ENCODE measurements at places on chromosomes 7 and 10.

GRCh38 chr7:131302446-131302845, 25.2 kb upstream of the MKLN1 start:
- DNase-seq, result no peak

- DNase-seq, result no peak
These were observed 20.3 kb upstream of the NFKB2 start for GRCh38 chr10:102375250-102375649.

- no peak for DNase-seq
These were observed 203.2 kb upstream of the PPP2R2D start for GRCh38 chr10:131697476-131698128.

GRCh38 chr7:90661290-90662151, 65.4 kb downstream of the CDK14 start:
- DNase-seq, result no peak

DNA sequence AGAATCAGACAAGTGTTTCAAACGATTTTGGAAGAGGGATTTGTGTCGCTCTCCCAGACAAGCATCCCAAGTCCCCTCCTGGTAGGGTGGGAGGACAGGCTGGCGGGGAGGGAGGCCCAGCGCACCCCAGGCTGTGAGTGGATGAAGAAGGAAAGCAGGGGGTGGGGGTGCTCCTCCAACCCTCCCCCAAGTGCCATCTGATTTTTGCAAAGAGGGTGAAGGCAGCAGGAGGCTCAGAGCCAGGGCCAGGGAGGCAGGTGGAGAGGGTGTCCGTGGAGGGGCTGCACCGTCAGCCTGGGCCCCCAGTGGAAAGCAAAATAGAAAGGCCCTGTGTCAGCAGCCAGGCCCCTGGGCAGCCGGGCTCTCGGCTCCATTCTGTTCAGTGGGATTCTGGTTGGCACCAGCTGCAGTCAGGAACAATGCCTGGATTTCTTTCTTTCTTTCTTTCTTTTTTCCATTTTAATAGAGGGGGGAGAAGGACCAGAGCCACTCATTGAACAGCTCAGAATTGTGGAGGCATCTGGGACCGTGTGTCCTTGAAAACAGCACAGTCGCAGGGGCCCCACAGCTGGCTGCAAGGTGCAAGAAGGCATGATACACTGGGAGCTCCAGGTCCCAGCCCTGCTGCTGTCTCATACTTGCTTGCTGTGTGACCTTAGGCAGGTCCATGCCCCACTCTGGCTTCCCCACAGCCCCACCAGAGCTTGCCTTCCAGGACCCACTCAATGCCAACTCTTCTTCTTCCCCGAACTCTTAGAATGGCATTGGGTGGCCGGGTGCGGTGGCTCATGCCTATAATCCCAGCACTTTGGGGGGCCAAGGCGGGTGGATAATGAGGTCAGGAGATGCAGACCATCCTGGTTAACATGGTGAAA, 7.1 kb upstream of the ZMIZ1 start:
- DNase-seq, result no peak

- no peak for DNase-seq
These were observed 74.8 kb upstream of the ASAH2 start for GRCh38 chr10:50326172-50326555.

- DNase-seq, result no peak
These were observed 28.5 kb downstream of the DNAJB9 start for GRCh38 chr7:108598153-108598552.

DNA sequence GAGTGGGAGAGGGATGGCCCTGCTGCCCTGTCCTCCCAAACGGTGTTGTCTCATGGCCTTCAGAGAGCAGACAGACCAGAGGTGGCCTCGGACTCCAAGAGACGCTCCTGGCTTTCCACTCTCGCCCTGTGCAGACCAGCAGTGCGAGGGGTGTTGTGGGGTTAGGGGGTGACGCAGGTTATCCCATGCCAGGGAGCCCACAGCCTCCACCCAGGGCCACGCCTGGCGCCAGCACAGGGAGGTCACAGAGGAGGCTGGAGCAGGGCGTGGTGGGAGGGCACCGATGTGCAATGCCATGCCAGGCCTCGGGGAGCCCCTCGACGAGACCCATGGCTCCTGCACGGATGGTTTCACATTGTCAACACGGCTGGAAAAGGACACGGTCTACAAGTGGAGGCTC, 52.1 kb downstream of the INPP5A start:
- DNase-seq, result no peak

GRCh38 chr7:17411922-17412321, 113.5 kb downstream of the AHR start:
- DNase-seq, result no peak

- DNase-seq, result no peak
These were observed 285.1 kb downstream of the ZEB1 start for GRCh38 chr10:31604096-31604495.

DNA sequence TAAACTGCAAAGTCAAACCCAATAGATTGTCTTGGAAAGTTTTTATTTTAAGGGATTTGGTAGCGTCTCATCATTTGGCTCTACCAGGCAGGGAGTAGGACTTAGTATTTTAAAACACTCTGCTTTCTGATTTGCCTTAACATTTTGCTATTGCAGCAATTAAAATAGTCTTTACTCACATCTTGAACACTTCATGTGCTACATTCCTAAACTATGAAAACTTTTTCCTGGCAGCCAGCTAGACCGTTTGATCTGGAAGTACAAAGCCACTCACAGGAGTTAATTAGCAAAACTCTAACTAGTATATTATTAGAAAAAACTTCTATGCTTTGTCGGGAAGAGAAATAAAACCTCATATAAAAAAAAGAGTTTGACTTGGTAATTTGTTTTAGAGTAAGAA, 111.4 kb downstream of the TFPI2 start:
- no peak for DNase-seq

- no peak for DNase-seq
These were observed 109.0 kb upstream of the ELMO1 start for GRCh38 chr7:37557571-37558209.

DNA sequence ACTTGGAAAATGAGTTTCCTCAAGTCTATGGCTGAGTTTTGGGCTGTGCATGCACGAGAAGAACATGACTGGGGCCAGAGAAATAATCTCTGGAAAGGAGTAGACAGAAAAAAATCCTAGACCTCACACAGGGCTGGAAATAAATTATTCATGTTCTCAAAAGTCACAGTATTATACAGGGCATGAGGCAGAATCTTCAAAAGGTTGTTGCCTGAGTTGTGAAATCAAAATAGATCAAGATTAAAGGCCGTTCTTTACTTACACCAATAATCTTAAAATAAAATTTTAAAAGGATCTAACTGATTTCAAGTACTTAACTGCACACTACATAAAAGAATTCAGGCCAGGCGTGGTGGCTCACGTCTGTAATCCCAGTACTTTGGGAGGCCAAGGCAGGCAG, 14.1 kb upstream of the CREM start:
- no peak for DNase-seq

GRCh38 chr10:33802566-33802965, 468.1 kb upstream of the NRP1 start:
- DNase-seq, result no peak

GRCh38 chr7:74407958-74408357, 45.7 kb upstream of the GTF2IRD1 start:
- no peak for DNase-seq

DNA sequence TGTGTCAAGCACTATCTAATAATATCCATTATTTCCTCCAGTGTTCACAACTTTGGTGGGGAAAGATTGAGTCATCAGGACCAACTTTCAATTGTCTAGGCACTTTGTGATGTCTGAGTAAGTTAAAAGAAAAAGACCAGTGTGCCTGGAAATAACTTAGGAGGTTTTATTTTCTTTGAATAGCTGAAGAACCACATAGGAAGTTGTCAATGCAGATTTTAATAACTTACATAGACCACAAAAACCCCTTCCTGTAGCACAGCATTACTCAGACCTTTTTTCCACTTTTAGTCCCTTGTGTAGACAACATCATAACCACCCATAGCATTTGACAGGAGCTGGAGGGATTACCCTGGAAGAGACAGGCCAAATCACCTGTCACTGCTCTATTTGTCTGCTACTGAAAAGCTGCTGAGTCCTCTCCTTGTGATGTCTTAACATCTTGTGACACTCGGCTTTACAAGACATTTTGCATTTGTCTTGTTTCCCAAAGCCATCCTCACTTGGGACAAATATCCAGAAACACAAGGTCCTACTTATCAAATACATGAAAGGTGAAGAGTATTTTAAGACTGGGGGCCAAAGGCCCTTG, 241.5 kb upstream of the PTER start:
- DNase-seq, result no peak

GRCh38 chr7:74672343-74672915, 14.9 kb downstream of the GTF2I start:
- DNase-seq, result no peak

- DNase-seq, result no peak
These were observed 135.1 kb upstream of the GHITM start for GRCh38 chr10:84004221-84004620.

GRCh38 chr10:51231754-51232153, 157.5 kb downstream of the PRKG1 start:
- DNase-seq, result no peak

DNA sequence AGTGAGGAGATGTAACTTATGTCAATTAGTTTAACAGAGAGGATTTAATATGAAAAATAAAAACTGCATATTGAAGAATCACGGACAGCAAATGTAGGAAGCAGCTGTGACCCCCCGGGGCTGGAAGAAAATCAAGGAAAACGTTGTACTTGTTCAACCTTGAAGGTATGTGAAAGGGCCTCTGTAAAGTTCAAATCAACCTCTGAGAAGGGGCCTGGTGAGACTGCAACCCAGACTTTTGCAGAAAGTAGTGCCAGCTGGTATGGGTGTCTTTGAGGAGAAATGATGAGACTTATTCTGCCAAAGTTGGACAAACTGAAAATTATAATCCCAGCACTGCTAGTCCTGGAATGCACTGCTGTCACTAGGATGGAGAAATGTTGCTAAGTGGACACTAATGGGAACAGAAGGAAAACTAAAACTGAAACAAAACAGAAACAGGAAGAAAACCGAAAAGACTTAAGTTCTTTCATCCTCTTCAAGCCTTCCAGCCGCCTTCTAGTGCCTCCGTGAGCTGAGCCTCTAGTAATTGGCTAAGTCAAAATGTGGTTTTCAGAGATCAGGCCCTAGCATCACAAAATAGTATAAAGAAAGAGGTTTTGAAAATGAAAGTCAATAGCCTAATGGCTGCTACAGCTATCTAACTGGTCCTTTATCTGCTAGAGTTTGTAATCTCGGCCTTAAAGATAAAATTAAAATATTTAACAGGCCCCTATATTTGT, 253.7 kb upstream of the SORCS1 start:
- no peak for DNase-seq

DNA sequence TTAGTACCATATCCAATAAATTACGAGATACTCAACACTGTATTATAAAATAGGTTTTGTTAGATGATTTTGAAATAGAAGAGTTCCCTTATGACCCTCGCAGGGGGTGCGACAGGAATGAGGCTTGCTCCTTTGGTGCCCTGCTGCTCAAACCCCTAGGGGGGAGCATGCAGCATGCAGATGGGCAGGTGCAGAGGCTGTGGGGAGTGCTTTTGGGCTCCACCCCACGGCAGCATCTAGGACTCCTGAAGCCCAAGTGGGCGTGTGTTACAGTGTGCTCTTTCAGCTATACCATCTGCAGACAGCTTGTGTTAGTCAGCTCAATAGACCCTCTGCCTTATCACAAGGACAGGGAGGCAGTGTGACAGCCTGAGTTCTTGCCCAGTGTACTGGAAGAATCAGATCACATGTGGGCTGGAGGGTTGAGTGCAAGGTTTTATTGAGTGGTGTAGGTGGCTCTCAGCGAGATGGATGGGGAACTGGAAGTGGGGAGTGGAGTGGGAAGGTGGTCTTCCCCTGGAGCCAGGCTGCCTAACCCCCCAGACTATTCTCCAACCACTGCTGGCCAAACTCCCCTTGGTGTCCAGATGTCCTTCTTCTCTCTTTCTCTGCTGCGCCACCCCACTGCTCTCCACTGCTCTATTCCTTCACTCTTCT, 3.1 kb upstream of the MRC1 start:
- DNase-seq, result no peak

DNA sequence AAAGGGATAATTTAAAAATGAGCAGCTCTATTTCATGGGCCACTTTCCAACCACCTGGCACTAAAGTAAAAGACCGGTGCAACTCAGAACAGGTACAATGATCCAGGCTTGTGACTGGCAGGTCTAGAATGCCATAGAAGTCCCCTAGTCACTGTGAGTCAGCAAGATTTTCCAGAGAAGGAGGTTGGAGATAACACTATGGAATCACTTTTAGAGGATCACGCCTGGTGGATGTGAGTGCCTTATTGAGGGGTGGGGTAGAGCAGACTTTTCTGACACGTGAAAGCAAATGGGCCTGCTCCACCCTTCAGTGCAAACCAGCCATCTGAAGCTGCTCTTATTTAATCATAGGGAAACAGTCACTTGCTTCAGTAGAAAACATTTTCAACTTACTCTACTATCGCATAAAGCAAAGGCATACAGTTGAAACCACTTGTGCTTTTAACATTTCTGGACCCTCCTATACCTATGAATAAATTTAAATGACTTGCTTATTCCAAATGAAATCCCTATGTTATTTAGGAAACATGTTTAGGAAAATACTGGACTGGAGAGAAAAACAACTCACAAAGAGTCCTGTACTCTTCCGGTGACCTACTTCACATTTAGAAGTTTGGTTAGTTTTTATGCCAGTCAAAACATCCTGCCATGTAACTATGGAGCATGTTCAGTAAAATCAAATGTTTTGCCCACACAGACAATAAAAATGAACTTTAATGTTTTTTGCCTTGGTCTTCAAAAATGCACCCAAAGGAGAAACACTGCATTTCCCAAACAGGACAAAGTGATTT, 21.5 kb upstream of the AKR1C1 start:
- no peak for DNase-seq

DNA sequence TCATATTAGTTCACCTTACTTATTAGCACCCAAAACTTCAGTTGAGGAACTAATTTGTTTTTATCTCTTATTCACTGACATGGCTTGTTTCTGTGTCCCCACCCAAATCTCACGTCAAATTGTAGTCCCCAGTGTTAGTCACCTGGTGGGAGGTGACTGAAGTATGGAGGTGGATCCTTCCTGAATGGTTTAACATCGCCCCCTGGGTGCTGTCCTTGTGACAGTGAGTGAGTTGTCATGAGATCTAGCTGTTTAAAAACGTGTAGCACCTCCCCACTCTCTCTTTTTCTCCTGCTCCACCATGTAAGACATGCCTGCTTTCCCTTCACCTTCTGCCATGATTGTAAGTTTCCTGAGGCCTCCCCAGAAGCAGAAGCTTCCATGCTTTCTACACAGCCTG, 75.0 kb upstream of the HECTD2 start:
- no peak for DNase-seq

- no peak for DNase-seq
These were observed 2.7 kb upstream of the FEZF1 start for GRCh38 chr7:122307228-122307621.

Data from HEK293T (cell line).